ENCODE measurements at places on chromosomes 16 and 17.

GRCh38 chr17:32222621-32223020 lies 43.0 kb upstream of the RHBDL3 start:
- no peak for DNase-seq

DNA sequence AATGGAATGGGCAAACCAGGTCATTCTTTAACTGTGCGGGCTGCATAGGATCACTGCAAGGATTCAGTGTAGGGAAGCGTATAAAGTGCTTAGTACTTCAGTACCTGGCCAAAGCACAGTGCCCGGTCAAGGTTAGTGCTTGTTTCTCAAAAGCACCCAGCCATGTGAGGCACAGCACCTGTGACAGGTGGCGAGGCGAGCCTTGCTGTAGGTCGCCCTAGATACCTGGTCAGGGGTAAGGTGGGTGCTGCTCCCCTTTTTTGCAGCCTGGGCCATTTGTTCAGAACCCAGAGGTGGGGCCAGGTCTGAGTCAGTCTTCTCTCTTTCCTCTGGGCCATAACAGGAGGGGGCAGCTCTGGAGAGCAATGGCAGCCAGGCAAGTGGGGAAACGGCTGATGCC lies 172.0 kb downstream of the IRF8 start:
- no peak for DNase-seq

GRCh38 chr17:73304438-73304837 lies 7.4 kb downstream of the CDC42EP4 start:
- no peak for DNase-seq

DNA sequence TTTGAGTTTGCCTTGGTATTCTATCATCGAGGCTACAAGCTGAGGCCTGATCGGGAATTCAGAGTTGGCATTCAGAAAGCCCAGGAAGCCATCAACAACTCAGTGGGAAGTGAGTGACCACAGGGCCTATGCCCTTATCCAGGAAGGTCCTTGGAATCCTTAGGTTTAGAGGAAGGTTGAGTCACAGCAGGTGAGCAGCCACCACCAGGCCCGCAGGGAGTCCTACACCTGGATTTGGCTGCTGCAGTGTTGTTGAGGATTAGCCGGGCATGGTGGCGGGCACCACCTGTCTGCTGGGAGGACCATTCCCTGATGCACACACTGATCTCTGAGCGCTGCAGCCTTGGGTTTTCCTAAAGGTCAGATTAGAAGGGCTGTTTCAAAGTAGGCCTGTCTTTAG lies 5.2 kb downstream of the ODAD4 start:
- no peak for DNase-seq

- DNase-seq: no peak
Measured at GRCh38 chr17:42272162-42272907, 3.9 kb downstream of the STAT5B start.

DNA sequence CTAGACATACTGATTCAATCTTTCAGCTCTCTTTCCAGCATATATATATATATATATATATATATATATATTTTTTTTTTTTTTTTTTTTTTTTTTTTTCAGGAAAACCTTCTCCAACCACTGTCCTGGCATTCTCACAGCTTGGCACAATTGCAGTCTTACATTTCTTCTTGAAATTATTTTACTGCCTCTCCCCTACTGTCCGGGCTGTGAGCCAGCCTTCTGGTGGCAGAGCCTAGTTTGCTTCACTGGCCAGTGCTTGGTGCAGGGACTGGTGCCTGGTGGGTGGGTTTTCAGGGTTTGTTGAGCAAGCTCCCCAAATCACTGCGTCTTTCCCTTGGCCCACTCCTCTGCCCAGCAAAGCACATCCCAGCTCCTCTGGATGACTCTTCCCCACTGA lies 28.5 kb downstream of the PRSS54 start:
- DNase-seq: no peak

- no peak for DNase-seq
Measured at GRCh38 chr16:73040136-73040535, 7.8 kb downstream of the ZFHX3 start.

Data from activated CD4-positive, alpha-beta memory T cell treated with anti-CD3 and anti-CD28 coated beads for 36 hours (primary cell).